ENCODE measurements at places on chromosomes 1 and 21. TPM values are rescaled to one million over a fixed set of nuclear protein-coding genes. Genes with fewer than 3 reads are reported as not detected.

The C4BPA gene
- polyA plus RNA-seq, result 0.69 TPM

The HSPB7 gene
- 6.1 TPM for polyA plus RNA-seq

DNA sequence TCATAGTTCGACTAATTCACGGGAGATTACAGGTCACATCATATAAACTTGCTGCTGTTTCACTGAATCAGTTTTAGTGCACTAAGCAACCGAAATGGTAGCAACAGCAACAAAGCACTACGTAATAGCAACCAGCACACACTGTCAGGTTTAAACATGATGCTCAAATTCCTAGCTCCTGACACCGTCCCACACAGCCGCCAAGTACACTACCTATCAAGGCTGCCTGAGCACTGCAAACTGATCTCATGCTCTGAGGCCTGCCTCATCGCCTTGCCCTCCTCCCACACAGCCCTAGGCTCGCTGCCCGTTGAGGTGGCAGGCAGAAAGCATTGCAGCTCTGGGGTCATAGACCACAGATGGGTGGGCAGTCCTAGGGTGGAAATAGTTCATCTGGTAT lies 12.4 kb downstream of the LAMC2 start:
- DNase-seq, result peak; percentile 69

DNA sequence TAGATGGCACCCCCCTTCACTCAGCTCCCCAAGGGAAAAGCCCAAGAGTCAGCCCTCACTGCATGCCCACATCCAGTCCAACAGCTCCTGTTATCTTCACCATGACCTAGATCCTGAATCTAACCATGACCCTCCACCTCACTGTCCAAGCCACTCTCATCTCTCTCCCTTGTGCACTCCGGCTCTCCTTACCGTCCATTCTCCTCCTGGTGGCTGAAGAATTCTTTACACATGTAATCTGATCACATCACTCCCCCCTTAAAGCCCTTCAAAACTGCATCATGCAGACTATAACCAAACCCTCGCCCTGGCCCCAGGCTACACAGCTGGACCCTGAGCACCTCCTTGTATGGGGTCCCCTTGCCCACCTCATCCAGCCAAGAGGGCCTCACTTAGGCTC lies 14.0 kb upstream of the PAQR7 start:
- no peak for DNase-seq

DNA sequence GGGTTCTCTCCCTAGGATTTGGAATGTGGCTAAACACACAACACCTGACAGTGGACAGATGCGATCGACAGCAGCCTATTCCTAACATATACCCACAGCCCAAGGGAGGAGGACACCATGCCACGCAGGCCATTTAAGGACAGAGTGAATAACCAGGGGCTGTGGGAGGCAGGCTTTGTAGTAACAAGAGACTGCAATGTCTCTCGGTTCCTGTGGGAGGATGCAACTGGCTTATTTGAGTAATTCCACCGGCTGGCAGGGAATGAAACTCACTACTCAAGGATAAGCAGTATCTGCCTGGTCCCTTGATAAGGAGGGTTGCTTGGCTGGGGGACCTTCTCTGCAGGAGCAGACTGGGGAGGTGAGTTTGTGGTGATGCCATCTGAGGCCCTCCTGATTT lies 109.6 kb downstream of the PCP4 start:
- peak; percentile 40 for DNase-seq

GRCh38 chr1:234940841-234941240 lies 187.8 kb downstream of the TOMM20 start:
- DNase-seq, result no peak

All from renal pelvis (tissue), 12 donors.